ENCODE measurements at places on chromosomes 12 and 14.

GRCh38 chr12:45429831-45430230 lies 213.9 kb downstream of the ANO6 start:
- DNase-seq, result no peak

DNA sequence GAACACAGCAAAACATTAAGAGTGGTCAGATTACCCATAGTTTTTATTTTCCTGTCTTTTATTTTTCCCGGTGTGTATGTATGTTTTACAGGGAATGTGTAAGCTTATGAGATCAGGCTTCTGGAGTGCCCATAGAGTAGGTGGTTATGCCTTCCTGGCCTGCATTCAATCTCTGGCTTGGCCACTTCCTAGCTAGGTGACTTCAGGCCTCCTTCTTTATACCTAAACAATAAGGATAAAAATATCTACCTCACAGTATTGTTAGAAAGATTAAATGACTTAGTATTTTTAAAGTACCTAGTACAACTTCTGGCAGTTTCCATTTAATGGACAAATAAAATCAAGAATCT lies 42.4 kb downstream of the ITPR2 start:
- DNase-seq, result no peak

- DNase-seq, result no peak
Measured at GRCh38 chr14:53621433-53621832, 335.2 kb downstream of the BMP4 start.

DNA sequence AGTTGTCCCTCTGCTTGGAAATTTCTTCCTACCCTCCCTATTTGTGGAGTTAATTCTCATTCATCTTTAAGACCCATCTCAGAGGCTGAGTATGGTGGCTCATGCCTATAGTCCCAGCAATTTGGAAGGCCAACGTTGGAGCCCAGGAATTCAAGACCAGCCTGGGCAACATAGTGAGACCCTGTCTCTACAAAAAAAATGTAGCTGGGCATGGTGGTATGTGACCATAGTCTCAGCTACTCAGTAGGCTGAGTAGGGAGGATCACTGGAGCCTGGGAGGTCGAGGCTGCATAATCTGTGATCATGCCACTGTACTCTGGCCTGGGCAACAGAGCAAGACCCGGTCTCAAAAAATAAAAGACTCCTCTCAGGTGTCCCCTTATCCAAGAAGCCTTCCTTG lies 125.1 kb downstream of the SUDS3 start:
- DNase-seq, result no peak

GRCh38 chr14:93729993-93730392 lies 58.3 kb downstream of the PRIMA1 start:
- no peak for DNase-seq

GRCh38 chr14:20830831-20831230 lies 28.2 kb upstream of the RNASE1 start:
- DNase-seq, result peak; percentile 18

DNA sequence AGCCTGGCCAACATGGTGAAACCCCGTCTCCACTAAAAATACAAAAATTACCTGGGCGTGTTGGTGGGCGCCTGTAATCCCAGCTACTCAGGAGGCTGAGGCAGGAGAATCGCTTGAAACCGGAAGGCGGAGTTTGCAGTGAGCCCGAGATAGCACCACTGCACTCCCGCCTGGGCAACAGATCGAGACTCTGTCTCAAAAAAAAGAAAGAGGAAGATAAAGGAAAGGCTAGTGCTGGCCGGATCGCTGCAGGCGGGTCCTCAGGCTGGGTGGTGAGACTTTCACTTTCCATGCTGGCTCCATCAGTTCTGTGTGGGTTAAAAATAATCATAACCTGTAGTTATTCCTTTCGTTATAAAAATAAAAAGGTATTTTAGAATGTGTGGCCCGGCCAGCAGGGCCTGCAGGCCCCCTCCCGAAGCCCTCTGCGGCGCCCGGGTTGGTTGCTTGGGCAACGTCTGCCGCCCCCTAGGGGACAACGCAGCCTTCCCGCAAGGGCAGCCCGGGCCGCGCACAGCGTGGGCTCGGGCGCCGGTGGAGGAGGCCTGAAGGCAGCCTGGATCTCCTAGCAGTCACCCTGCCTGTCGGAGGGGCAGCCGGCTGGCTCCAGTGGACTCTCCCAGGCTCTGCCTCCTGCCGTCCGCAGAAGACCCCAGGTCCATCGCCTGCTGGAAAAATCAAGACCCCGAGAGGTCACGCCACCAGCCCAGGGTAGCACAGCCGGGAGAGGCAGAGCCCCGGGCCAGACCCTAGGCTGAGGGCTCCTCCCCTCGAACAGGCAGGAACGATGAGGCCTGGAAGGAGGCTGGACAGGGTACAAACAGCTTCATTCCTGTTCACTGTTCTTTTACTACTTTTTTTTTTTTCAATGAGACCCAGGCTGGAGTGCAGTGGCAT lies 5.0 kb upstream of the SLC25A47 start:
- DNase-seq, result peak; percentile 72

GRCh38 chr12:56222531-56222895 lies 791 bp upstream of the RNF41 start:
- DNase-seq, result no peak

- DNase-seq, result no peak
Measured at GRCh38 chr12:43914923-43915468, 79.1 kb downstream of the TMEM117 start.

GRCh38 chr14:94374749-94375260 lies 13.6 kb downstream of the SERPINA1 start:
- no peak for DNase-seq

DNA sequence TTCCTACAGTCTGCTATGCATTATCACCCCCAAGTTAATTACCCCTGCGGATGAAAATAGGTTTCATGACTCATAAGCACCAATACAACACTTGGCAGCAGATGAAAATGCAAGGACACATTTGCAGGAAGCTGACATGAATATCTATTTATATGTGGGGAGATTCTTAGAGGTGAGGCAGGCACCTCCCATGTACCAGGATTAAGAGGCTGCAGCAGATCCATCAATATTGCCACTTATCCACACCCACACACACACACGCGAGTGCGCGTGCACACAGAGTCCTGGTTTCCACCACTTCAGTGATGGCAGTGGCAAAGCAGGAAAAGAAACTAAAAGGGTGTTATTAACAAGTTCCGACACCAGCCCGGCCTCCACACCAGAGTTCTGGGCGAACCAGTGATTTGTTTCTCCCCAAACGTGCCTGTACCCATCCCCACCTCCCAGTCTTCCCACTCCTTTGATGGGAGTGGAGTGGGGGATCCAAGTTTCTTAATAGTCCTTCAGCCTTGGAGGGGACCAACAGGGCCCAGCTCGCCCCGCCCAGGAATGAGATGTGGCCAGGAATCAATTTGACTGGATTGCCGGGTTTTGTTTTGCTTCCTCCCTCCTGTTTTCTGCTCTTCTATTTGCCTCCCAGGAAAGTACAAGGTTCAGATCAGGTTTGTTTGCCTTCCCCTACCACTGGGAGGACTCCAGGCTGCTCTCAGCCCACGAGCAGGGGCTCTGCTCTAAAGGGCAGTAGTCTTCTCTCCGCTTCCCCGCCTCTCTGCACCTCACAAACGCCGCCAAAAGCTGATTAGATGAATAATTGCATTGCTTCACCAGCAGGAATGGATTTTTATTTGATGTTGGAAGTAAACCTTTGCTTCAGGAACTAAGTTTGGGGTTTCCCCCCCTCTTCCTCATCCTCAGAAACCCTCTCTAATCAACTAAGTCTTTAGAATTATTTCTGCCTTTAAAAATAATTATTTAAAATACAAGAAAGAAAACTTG lies 5.2 kb downstream of the IRF2BPL start:
- DNase-seq, result no peak

DNA sequence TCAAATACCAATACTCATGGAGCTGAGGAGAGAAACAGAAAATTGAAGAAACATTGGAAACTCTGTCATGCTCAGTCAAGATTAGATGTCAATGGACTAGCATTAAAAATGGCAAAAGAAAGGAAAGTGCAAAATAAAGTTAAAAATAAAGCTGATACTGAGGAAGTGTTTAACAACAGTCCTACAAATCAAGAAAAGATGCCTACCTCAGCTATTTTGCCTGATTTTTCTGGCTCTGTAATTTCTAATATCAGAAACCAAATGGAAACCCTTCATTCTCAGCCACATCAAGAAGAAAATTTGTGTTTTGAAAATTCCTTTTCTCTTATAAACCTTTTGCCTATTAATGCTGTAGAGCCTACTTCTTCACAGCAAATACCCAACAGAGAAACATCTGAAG lies 40.5 kb downstream of the METTL25 start:
- DNase-seq, result no peak

GRCh38 chr14:74290415-74290814 lies 12.3 kb downstream of the ABCD4 start:
- DNase-seq, result peak; percentile 52

DNA sequence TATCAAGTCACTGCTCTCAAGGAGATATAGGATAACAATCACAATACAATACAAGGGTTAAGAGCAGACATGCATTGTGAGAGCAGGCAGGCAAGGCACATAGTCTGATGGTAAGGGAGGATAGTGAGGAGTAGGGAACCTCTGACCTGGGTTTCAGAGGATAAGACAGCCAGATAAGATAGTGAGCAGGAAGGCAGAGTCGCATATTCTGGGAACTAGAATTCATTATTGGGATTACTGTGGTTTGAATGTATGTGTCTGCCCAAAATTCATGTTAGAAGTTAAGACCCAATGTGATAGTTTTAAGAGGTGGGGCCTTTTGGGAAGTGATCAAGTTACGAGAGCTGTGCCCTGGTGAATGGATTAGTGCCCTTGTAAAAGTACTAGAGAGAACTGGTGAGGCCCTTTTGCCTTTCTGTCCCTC lies 14.4 kb upstream of the ATF1 start:
- DNase-seq, result peak; percentile 37

DNA sequence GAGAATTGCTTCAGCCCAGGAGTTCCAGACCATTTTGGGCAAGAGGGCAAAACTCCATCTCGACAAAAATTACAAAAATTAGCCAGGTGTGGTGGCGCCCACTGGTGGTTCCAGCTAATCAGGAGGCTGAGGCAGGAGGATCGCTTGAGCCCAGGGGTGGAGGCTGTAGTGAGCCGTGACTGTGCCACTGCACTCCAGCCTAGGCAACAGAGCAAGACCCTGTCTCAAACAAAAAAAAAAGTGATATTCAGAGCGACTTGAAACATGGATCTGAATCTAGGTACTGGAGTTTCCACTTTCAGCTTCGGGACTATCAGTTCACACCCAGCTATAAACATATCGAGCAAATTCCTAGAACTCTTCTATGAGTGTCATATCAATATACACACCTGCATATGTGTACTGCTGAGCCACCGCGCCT lies 16.3 kb upstream of the RNF34 start:
- DNase-seq, result no peak

DNA sequence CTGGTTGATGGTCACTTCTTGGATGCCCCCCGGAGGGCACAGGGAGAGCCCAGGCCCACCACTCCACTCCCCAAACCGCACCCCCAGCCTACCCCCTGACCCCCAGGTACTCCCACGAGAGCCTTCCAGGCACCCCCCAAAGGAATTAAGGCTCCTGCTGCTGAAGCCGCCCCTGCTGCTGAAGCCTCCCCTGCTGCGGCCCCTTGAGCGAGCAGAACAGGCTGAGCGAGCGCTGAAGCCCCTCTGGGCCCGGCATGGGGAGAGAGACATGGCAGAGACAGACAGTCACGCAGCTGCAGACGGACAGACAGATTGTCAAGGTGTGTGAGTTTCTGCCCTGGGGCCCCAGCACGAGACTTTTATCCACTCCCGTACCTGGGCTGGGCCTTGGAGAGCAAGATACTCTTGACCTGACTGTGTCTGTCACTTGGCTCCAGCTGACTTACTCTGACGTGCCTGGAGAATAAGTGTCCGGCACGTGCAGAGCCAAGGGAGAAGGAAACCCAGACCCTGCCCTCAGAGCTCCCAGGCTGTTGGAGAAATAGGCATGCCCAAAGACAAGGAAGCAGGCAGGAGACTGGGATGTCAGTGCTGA lies at the start of gene KRT78:
KRT78 (minus strand) TSS at position 334 of the 595 bp plus-strand sequence; CDS start at position 270, 64 bp downstream.
- DNase-seq, result no peak

DNA sequence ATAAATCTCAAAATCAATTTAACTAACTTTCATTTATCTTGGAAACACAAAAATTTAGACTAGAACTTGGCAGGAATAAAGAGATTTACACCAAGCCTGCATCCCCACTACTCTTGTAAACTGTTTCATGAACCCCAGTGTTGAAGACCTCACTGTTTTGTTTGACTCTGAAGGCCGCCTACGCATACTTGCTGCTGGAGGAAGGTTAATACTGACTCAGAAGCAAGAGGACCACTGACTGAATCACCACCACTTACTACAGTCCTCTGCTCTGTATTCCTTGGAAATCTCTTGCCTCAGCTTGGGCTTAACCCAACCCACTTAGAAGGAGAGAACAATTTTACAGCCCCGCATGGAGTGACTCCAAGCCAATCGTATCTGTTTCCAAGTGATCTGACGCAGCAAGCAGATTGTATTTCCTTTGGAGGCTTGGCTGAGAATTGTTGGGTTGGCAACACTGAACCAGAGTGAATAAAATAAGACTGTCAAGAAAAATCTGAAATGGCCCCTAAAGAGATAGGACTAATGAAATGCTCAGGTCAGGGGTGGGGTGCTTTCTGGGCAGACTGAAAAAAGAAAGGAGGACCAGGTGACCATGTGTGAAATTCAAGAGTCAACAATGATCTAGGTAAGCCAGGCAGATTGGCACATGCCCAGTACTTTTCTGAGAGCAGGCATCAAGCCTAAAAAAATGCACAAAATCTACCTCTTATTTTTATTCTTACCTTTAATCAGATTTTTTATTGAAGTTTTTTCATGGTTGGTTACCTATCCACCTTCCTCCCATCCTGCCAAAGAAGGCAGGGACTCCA lies 248.6 kb downstream of the ZFP36L1 start:
- DNase-seq, result no peak

- DNase-seq, result no peak
Measured at GRCh38 chr12:99493197-99493596, 154.4 kb upstream of the GARIN6 start.

DNA sequence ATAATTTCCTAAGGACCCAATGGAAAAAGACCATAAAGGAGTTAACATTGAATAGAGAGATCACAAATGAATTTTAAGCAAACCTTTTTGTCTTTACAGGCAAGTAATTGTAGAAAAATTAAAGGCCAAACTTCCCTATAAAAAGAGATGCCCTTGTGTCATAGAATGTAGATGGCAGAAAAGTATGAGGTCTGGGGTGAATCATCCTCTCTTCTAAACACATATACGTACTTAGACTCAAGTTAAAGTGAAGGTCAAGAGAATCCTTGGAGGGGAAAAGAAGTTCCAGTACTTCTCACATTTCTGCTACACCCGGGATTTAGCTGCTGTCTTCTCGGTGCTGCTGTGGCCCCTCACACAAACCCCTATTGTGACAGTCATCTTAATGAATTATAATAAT lies 116.2 kb upstream of the ARID2 start:
- DNase-seq, result no peak

- no peak for DNase-seq
Measured at GRCh38 chr12:49253033-49253623, 11.8 kb upstream of the TUBA1C start.

GRCh38 chr12:65449400-65449799 lies 170.9 kb downstream of the MSRB3 start:
- DNase-seq, result no peak

GRCh38 chr12:131895640-131896079 lies 1.2 kb downstream of the ULK1 start:
- peak; percentile 84 for DNase-seq

Measured in erythroblast (primary cell).